Left renal cortex interstitium (tissue), 4 donors: ENCODE measurements at places on chromosomes 1 and 21. TPM values are rescaled to one million over a fixed set of nuclear protein-coding genes. Genes with fewer than 3 reads are reported as not detected.

- DNase-seq, result no peak
Observed at GRCh38 chr1:63732666-63733065, 41.2 kb upstream of the ROR1 start.

GRCh38 chr1:102181341-102181740 lies 184.6 kb upstream of the OLFM3 start:
- DNase-seq, result no peak

The B3GALT5 gene
- polyA plus RNA-seq, result 2.2 TPM

DNA sequence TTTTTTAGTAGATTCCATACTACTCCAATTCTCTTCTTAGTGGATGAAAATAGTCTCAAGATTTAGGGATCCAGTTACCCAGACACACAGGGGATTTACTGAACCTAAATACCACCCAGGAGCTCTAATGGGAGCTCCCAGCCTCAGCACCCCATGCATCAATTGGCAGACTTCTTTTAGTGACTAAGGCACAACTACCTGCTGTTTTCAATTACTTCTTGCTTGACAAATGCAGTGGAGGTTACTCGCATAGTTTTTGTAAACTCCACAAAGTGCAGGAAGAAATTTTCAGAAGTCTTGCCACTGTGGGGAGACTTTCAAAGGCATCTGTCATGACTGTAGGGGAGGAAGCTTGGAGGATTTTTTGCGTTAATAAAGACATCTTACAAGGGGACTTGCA lies 35.5 kb upstream of the MAP10 start:
- DNase-seq, result no peak

- DNase-seq, result no peak
Observed at GRCh38 chr21:25551569-25551968, 55.7 kb downstream of the MRPL39 start.

DNA sequence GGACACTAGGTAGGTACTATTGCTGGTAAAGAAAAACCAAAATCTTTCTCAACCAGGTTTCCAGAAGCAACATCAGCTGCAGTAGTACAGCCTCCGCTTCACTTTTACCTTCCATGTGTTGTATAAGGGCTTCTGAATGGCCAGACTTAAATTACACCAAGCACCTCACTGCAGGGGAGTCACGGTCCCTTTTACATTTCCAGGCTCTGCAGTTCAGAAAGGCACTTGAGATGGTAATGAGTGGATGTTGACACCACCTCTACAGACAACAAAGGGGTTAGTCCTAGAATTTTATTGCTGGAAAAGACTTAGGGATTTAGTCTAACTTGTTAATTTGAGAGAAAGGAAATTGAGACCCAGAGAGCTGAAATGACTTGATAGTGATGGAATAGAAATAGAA lies 12.0 kb upstream of the DUSP12 start:
- no peak for DNase-seq

DNA sequence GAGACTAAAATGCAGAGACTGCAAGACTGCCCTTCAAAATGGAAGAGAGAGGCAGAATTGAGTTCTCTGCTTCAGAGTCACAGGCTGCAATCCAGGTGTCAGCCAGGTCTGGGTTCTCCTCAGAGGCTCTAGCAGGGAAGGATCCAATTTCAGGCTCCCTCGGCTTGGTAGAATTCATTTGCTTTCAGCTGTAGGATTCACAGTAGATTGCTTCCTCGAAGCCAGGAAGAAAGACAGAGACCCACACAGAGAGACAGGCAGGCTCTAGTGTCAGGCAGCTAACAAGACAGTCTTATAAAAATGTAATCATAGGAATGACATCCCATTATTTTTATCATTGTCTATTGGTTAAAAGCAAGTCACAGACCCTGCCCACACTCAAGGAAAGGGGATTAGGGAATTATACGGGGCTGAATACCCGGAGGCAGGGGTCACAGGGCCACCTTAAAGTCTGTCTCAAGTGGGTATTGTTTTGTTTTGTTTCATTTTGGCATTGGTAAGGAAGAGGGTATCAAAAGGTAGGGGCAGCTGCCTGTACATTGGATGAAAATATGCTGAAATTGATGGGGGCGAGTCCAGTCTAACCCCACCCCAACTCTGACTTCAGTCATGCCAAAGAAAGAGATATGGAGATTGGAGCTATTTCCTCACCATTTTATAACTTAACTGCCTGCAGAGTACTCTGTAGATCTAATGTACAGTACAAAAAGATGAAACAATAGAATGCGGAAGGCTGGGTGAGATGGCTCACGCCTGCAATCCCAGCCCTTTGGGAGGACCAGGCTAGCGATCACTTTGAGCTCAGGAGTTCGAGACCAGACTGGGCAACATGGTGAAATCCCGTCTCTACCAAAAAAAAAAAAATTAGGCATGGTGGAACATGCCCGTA lies 9.5 kb upstream of the TBCE start:
- DNase-seq, result no peak

- no peak for DNase-seq
Observed at GRCh38 chr21:39763272-39763970, 18.4 kb downstream of the IGSF5 start.

DNA sequence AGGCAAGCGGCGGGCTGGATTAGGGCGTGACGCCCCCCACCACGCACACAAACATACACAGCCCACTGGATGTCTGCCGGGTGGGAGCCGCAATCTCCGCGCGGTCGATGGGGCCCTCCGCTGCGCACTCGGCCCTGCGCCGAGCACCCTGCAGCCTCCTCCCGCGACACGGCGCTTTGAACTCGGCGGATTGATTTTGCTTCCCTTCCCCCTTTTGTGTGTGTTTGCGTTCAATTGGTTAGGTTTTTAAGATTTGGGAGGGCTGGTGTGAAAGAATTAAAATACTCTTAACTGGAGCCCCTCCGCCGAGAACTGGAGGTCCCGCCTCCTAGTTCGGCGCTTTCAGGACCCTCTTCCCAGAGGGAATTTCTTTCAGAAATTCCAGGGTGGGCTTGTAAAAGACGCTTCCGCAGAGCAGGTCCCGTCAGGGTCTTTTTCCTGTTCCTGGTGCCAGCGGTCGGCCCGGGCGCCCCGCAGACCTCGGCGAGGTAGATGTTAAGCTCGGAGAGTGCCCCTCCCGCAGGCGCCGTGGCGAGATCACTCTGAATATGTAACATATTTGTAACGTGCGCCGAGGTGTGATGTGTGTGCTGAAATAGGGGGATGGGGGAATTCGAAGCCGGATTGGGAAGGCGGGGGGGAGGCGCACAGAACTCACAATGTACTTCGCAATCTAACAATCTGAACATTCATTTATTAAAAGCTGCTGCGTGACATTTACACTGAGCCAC lies 8.0 kb upstream of the BARHL2 start:
- no peak for DNase-seq

The SLAMF9 gene
- polyA plus RNA-seq, result not detected

The C1orf185 gene
- polyA plus RNA-seq, result not detected

The CFHR5 gene
- not detected for polyA plus RNA-seq

- DNase-seq, result no peak
Observed at GRCh38 chr1:2442661-2443060, 30.3 kb upstream of the PEX10 start.

DNA sequence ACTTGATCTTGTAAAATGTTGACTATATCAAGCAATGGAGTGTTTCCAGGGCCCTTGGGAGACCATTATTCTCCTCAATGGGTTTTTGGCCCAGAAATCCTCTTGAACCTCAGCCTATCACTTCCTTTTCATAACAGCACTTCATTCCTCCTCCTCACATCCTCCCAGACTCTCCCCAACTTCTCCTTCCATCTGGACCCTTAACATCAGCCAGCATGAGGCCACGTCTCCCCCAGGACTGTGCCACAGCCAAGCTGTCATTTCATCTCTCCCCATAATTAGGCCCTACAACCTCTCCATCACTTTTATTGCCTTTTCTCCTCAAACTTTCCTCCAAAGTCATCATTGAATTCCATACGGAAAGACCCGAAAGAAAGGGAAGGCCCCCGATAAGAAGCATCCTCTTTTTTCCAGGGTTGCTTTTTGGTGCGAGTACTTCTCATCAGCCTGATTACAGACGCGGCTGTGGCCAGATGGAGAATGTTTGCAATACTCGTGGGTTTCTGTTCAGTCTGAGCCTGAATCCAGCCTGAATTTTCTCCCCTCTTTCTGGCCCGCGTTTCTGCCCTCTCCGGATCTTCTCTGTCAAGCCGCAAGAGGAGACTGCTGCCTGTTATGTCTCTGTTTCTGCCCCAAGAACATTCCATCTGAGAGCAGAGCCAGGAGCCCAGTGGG lies 52.7 kb upstream of the SLC25A33 start:
- DNase-seq, result no peak

The HJV gene
- 0.88 TPM for polyA plus RNA-seq

GRCh38 chr1:200887772-200888348 lies 6.8 kb upstream of the INAVA start:
- no peak for DNase-seq

The AMY1C gene
- not detected for polyA plus RNA-seq

DNA sequence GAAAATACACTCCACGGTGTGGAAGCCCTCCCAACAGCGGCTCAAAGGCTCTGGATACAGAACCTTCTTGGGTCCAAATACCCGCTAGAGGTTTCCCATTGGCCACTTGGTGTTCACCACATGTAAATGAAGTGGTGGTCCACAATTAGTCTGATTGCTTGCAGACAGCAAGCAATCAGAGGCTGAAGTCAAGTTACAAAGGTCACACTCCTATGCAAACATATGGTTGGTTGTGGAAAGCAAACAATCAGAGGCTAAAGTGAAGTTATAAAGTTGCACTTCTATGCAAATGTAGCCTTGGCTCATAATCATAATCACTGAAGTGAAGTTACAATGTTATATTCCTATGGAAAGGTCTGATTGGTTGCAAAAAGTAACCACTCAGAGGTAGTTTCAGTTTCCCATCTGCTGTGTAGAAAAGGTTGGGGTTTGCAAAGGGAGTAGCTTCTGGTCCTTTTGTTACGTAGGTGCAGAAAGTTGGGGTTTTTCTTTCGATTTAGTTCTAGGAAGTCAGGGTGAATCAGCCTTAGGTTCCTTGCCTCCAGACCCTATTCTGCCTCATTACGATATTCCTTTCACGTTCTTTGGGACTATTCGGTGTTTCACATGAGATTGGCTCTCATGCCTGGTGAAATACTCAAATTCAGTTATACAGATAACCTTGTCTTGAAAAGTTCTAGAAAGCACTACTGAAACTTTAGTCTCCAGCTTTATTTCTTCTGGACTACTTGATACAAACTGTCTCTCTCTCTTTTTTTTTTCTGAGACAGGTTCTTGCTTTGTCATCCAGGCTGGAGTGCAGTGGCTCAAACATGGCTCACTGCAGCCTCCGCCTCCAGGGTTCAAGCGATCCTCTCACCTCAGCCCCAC lies 36.7 kb upstream of the MTF2 start:
- no peak for DNase-seq

The COL11A1 gene
- 4.3 TPM for polyA plus RNA-seq

DNA sequence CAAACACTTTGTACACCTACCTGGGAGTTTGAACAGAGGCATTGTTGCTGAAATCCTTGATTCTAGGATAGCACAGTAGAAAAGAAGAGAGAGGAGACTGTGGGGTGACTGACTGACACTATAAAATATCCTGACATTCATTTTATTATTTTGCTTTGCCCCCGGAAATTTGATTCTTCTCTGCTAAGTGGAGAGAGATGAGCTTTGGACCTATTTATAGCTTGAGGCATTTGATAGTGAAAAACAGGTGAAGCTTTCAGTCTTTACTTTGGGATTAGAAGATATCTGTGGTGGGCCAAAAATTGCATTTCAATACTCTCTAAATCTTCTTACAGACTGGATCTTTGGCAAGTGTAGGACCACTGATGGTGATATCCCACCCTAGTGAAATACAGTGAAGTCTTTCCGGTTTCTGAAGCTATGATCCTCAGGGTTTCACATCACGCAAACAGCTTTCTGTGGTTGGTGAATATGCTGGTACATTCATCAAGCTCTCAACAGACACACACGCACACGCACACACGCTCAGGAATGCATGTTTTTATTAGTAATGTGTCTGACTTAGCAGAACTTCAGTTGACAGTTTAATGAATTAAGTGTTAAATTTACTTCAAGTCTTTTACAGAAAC lies at the start of gene AMPD1:
Gene AMPD1 (minus strand): TSS at position 117 of the 629 bp plus-strand sequence. CDS start 75 bp downstream, at position 42.
- no peak for DNase-seq

DNA sequence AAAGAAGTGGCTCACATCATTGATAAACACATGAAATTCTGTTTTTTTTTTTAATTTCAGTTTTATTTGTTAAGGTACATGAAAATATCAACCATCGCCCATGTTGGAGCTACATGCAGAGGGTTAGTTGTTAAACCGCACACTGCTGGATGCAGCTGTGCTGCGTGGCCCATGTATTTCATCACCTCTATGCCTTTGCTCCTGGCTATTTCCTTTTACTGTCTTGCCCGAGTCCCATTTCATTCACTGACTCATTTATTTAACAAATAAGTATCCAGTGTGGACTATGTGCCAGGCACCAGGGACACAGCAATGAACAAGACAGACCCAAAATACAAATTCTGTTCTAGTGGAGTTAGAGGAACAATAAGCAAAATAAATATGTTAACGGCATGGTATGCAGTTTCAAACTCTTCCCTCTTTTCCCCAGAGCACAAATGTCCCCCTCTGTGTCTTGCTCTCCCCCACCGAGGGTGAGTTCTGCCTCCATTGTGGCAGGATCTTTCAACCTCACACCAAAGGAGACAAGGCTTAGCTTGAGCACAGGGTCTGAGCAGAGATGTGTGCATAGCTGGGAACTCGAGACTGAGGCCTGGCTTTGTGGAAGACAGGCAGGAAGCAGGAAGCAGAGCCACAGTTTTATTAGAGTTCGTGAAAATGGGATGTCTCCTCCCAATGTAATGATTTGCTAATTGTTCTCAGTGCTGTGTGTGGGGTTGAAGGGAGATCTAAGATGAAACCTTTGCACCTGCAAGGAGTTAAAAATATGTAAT lies 44.6 kb downstream of the MAN1C1 start:
- no peak for DNase-seq

DNA sequence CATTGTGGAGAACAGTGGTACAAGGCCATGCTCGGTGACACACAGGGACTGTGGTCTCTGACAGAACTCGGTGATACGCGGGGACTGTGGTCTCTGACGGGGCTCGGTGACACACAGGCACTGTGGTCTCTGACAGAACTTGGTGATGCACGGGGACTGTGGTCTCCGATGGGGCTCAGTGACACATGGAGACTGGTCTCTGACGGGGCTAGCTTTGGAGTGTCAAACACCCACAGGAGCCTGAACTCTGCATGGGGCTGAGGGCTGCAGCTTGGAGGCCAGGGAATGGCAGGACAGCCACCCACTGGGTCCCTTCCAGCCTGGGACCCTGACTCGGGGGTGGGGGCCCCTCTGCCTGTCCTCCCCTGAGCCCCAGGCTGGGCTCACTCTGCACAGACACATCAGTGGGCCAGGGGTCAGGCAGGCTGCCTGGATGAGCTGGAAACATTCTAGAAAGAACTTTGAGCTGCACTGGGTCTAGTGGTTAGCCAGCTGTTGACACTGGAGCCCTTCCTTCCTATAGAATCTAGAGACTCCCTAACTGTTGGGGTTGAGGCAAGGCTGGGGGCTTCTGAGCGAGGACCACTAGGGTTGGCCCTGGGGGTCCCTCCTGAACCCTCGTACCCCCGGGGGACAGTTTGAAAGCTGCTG lies 49.8 kb downstream of the DISP3 start:
- DNase-seq, result no peak

GRCh38 chr1:176694713-176695112 lies 231.7 kb downstream of the PAPPA2 start:
- DNase-seq, result no peak

DNA sequence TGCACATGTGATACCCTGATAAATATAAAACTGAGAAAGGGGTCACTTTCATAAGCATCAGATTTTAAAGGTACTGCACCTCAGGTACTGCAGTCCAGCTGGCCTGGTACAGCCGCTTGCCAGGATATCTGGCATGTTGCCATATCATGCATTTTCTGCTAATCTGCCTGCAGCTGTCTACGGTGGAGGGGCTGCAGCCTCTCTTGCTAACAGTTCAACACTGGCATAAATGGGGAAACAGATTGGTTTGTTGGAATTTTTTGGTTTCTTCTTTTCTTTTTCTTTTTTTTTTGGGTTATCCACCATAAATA lies 71.5 kb downstream of the MIS18A start:
- no peak for DNase-seq
